GM10248 (cell line): ENCODE measurements at places on chromosomes 5 and 9.
A peak's percentile ranks its signal among the peaks of the same experiment; 100 is the strongest.

GRCh38 chr5:21125238-21125983, 1137.4 kb upstream of the CDH18 start:
- no peak for DNase-seq

DNA sequence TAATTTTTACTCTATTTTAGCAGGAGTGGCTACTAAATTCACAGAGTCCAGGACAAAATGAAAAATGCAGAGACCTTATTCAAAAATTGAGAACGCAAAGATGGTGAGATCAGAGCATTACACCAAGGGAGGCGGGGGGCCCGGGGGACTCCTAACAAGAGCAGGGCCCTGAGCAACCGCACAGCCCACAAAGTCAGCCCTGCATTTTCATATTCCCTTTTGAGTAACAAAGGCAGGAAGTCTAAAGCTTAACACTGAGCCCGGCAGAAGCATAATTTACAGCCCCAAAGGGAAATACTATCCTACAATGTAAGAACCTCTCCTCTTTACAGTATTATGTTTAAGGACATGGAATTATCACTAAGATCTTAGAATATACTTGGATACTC, 69.4 kb downstream of the TLE1 start:
- no peak for DNase-seq

- DNase-seq: no peak
Measured at GRCh38 chr5:109601736-109602135, 88.0 kb upstream of the MAN2A1 start.

GRCh38 chr9:85212209-85212608, 529.5 kb downstream of the AGTPBP1 start:
- no peak for DNase-seq

GRCh38 chr9:16133556-16134227, 580.8 kb downstream of the CCDC171 start:
- DNase-seq: peak; percentile 62

GRCh38 chr5:96247097-96247701, 185.8 kb downstream of the PCSK1 start:
- no peak for DNase-seq

DNA sequence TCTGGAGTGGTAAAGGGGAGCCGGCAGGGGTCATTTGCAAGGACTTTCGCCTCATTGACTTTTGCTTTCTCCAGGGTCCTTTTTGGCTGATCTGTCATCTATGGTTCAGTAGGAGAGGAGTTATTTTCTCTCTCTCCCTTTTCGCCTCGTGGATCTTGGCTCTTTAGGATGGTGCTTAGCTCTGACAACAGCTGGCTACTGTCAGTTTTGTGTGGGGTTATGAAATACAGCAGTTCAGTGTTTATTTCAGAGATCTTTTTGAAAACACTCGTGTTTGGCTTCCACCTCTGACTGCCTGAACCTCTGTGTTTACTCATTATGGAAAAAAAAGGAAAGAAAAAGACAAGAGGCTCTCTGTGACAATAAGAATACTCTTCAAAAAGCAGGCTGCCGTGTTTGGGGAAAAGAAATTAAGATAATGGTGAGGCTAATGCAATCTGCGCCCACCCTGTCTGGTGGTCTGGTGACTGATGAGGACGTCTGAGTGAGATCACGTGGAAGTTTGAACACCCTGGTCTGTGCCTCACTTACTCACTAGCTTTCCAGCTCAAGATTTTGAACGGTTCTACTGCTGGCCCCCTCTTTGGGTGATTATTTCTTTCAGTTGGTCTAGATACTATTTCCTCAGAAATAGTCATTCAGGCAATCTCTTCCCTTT, 567.7 kb downstream of the CAAP1 start:
- DNase-seq: no peak

GRCh38 chr9:93619272-93619775, 42.9 kb downstream of the PHF2 start:
- DNase-seq: no peak

GRCh38 chr5:54693936-54694657, 176.5 kb downstream of the SNX18 start:
- DNase-seq: no peak

- peak; percentile 32 for DNase-seq
Measured at GRCh38 chr9:76441551-76442322, 17.2 kb upstream of the GCNT1 start.

- DNase-seq: no peak
Measured at GRCh38 chr5:169121630-169122420, 179.1 kb downstream of the SLIT3 start.

DNA sequence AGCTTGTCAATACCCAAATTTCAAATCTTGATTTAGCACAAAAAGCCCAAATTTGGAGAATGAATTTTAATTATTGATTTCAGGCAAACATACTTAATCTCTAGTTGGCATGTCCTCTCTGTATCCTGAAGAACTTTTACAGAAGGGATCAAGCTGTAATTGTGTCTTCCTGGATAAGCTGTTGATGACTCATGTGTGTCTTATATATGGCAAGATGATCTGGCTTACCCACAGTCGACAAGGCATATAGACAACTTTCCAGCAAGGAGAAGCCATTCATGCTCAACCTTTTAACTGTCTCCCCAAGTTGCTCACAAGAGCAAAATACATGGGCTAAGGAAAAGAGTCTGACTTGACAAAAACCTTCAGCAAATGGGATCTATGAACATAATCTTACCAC, 112.5 kb upstream of the SLCO6A1 start:
- no peak for DNase-seq

GRCh38 chr5:1208743-1209488, 7.5 kb downstream of the SLC6A19 start:
- no peak for DNase-seq

DNA sequence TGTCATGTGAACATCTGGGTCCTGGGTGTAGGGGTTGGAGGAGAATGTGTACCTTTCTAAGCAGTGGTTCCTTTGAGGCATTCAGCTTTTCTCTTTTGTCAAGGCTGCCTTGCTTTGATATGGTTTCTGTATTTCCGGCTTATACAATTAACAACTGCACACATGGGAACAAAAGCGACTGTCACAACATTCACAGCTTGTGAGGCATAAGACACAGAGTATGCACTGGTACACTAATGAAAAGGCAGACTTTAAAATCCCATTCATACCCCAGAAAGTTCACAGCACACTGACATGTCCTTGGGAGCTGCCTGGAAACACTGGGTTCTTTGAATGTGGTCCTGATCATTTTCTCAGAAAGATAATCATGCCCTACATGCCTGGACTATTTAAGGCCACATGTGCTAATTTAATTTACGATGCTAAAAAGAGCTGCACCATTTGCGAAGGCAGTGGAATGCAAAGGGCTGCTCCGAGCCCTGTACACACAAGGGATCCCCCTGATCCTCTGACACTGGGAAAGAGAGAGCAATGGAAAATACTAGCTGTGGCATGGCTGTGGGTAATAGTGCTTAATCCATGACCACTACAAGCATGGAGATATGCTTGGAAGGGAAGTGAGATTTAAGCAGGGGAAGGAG, 131.8 kb downstream of the EFNA5 start:
- DNase-seq: no peak

DNA sequence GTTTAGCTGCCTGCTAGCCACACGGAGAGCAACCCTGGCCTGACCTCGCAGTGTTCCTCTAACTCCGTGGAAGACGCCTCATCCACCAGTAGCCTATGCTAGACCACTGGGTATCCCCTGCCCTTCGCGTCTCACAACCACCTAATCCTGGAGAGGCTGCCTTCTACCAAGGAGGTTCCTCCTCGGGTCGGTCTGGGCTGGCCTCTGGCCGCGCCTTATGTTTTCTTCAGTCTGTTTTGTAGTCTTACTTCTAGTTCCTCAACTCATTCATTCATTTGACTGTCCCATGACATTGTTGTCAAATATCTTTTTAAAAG, 1.6 kb upstream of the TPM2 start:
- DNase-seq: no peak

- DNase-seq: no peak
Measured at GRCh38 chr9:68740561-68740960, 35.5 kb downstream of the PIP5K1B start.

DNA sequence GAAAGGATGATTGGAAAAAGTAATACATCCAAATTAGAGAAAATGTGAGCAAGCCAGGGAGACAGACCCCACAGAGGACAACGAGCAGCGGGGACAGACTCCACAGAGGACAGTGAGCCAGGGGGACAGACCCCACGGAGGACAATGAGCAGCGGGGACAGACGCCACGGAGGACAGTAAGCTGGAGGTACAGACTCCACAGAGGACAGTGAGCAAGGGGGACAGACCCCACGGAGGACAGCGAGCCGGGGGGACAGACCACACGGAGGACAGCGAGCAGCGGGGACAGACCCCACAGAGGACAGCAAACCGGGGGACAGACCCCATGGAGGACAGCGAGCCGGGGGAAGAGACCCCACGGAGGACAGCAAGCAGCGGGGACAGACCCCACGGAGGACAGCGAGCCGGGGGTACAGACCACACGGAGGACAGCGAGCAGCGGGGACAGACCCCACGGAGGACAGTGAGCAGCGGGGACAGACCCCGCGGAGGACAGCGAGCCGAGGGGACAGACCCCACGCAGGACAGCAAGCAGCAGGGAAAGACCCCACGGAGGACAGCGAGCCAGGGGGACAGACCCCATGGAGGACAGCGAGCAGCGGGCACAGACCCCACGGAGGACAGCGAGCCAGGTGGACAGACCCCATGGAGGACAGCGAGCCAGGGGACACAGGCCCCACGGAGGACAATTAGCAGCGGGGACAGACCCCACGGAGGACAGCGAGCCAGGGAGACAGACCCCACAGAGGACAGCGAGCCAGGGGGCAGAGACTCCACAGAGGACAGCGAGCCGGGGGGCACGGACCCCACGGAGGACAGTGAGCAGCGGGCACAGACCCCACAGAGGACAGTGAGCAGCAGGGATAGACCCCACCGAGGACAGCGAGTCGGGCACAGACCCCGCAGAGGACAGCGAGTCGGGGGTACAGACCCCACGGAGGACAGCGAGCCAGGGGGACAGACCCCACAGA, 1.9 kb upstream of the ZDHHC11 start:
- DNase-seq: no peak

DNA sequence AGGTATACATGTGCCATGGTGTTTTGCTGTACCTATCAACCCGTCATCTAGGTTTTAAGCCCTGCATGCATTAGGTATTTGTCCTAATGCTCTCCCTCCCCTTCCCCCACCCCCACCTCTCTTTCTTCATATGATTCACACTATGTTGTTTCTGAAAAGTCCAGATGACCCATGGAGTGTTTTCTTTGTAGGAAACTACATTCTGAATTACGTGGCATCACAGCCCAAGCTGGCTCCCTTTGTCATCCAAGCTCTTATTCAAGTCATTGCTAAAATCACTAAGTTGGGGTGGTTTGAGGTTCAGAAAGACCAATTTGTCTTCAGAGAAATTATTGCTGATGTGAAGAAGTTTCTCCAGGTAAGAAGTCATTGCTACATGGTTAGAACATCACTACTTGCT, 30.4 kb downstream of the RANBP17 start:
- DNase-seq: no peak

- no peak for DNase-seq
Measured at GRCh38 chr9:98538626-98539031, 170.1 kb downstream of the GABBR2 start.

GRCh38 chr5:159017786-159018185, 81.9 kb downstream of the EBF1 start:
- DNase-seq: no peak

- peak; percentile 63 for DNase-seq
Measured at GRCh38 chr9:133477992-133478850, 678 bp downstream of the SLC2A6 start.

GRCh38 chr9:111902391-111903139, 6.0 kb downstream of the UGCG start:
- DNase-seq: no peak

DNA sequence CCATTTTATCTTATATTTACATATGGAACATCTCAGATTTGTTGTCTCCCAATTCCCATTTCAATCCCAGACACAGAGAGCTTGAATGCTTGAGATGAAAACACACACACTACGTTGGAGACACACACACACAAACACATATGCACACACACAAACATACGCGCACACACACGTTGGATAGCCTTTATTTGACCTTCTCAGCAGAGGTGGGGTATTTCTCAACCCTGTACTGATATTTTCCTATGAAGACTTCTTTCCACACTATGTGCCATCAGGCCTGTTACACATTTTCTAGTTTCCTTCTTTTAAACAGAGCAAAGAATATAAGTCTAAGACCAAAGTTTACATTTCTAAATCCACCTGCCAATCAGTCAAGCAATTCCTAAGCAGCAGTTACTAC, 291.0 kb downstream of the TAF11L14 start:
- no peak for DNase-seq

DNA sequence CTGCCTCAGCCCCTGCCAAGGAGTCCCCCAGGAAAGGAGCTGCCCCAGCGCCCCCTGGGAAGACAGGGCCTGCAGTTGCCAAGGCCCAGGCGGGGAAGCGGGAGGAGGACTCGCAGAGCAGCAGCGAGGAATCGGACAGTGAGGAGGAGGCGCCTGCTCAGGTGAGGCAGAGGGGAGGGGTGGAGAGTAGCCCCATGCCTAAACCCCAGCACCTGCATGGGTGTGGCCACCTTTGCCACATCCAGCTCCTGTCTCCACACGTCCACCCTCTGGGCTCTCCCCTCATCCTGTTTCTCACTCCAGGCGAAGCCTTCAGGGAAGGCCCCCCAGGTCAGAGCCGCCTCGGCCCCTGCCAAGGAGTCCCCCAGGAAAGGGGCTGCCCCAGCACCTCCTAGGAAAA, 17.2 kb downstream of the TCOF1 start:
- DNase-seq: no peak

DNA sequence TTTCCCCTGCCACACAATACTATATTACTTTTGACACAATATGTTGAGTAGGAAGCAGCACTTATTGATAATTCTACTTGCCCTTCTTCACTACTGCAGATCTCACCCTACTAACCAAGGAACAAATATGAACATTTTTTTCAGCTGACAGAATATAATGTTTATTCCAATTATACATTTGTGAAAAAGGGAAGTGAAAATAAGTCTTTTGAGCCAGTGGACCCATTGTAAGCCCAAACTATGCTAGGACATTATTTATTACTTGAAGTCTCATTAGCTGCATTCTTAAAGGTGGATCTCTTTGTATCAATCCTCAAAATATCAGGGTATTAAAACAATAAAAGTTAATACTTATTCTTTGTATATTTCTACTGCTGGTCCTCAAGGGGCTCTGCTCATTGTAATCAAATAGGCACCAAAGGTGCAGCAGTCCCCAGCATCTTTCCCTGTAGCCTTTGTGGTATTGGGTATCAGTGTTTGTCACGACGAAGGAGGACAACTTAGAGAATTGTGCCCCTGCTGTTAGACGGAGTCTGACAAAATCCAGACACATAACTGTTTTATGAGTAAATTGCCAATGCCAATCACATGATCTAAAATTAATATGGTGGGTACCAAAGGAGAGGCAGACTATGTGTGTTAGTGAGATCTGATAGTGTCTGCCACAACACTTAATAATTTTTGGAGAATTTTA, 453.5 kb upstream of the CDH9 start:
- DNase-seq: no peak

DNA sequence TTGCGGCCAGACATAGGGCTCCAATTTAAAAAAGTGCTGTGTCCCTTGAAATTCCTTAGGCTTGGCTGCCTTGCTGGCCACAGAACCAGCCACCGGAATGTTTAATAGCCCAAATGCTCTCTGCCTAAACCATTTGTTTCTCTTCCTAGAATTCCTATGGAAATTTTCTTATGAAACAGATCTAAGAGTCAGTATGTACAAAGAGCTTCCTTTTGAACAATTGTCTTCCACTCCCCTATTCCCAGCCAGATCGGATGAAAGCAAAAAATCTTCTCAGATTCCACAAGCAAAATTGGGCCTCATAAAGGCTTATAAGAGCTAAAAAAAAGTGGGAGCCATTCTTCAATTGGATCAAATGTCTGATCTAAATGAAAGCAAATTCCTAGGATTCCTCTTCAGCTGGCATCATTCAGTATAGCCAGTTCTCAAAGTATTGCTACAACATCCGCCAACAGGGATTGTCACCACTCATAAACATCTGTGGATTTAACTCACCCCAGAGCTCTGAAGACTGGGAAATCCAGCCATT, 104.3 kb downstream of the CEMIP2 start:
- no peak for DNase-seq
